ENCODE measurements at places on chromosomes 16 and 17.
A peak's percentile ranks its signal among the peaks of the same experiment; 100 is the strongest.

DNA sequence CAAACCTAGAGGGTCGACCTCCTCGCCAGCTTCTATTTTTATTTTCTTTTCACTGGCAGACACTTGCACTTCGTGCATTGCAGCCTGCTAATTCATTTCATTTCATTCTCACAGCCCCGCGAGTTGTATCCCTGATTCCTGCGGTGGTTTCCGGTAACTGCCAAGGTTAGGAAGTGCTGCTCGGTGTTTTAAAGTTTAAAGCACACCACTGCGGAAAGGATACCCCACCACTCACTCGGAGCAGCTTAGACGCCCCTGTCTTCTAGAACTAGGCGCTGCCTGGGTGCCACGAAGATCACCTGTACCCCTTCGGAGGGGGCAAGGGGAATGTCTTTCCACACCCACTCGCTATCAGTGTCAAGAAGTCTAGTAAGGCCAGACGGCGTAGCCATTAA lies 509 bp downstream of the CNEP1R1 start:
- peak; percentile 24 for DNase-seq

DNA sequence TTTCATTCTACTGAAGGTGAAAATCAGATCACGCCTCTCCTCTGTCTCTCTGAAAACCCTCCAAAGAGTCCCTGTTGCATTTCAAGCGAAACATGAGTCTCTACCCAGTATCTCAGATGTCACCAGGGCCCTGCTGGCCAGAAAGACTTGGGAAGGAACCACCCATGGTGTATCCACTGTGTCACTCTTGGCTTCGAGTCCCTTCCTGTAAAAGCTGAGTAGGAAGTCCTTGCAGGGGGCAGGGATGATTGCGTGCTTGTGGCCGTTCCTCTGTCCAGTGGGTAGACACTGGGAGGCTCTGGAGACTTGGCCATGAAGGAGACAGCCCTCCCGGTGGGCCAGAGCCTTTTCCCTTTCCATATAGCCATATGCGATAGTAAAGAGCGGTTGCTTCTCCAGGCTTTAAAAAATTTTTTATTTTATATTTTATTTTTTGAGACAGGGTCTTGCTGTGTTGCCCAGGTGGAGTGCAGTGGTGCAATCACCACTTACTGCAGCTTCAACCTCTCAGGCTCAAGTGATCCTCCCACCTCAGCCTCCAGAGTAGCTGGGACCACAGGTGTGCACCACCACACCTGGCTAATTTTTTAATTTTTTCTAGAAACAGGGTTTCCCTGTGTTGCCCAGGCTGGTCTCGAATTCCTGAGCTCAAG lies 19.0 kb upstream of the RMI2 start:
- no peak for DNase-seq

DNA sequence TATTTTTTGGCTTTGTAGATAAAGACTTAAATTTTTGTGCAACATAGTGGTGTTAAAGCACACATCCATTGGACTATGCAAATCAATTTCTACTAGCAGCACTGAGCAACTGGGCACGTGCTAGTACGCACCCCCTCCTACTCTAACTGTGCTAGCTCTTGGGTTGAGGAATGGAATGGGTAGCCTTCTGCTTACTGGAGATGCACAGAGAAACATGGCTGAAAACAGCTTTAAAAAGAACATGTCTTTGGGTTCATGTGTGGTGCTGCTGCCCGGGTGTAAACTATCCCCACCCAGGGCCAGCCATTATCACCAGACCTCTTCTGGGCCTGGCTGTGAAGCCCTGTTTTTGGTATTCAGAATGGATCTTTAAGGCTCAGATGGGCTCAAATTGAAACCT lies 7.3 kb downstream of the ESRP2 start:
- no peak for DNase-seq

- no peak for DNase-seq
Measured at GRCh38 chr17:77615703-77616253, 342.7 kb upstream of the TNRC6C start.

- no peak for DNase-seq
Measured at GRCh38 chr17:61029181-61029580, 351.5 kb downstream of the BCAS3 start.

DNA sequence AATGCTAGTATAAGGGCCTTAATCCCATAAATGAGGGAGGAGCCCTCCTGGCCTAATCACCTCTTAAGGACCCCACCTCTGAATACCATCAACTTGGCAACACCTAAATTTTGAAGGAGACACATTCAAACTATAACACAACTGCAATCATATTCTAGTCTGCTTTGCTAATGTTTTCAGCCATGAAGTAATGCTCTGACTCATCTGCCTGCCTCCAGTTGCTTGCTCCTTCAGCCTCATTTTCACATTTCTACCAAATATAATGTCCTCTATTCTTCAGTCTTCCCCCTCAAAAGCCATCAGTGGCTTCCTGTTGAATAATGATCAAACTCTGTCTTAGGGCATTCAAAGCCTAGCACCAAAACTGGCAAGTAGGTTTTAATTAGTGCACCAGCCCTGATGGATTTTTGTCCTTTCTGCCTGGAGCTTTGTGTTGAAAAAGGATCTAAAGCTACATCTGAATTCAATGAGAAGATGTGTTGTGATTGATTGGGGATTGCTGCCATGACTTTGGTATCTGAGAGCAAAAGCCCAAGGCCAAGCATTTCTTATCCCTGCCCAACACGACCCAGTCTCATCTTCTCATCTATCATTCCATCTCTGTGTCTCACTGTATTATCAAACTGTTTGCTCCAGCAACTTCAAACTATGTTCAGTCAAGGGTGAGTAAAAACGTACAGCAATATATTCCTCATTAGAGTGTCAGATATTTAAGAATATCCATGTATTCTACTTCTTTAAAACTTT lies 140.8 kb upstream of the ELAC2 start:
- DNase-seq: no peak

- no peak for DNase-seq
Measured at GRCh38 chr17:71503710-71504465, 616.9 kb upstream of the SOX9 start.

DNA sequence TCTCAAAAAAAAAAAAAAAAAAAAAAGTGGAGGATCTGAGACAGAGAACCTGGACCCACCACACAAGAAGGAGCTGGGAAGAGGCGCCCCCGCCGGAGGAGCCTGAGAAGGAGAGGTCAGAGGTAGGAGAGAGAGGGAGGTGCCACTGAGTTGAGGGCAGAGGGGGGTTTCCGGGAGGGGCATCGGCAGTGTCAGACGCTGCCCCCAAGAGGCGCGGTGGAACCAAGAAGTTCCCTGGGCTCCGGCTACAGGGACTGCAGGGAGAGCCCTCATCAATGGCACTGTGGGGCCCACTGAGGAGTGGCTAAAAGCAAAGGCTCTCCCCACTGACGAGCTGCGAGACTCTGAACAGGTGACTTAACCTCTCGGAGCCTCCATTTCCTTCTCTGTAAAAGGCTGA lies 4.2 kb downstream of the CCDC42 start:
- peak; percentile 32 for DNase-seq

- no peak for DNase-seq
Measured at GRCh38 chr16:81581107-81581506, 136.5 kb downstream of the CMIP start.

- no peak for DNase-seq
Measured at GRCh38 chr17:68455901-68456338, 1.4 kb downstream of the WIPI1 start.

DNA sequence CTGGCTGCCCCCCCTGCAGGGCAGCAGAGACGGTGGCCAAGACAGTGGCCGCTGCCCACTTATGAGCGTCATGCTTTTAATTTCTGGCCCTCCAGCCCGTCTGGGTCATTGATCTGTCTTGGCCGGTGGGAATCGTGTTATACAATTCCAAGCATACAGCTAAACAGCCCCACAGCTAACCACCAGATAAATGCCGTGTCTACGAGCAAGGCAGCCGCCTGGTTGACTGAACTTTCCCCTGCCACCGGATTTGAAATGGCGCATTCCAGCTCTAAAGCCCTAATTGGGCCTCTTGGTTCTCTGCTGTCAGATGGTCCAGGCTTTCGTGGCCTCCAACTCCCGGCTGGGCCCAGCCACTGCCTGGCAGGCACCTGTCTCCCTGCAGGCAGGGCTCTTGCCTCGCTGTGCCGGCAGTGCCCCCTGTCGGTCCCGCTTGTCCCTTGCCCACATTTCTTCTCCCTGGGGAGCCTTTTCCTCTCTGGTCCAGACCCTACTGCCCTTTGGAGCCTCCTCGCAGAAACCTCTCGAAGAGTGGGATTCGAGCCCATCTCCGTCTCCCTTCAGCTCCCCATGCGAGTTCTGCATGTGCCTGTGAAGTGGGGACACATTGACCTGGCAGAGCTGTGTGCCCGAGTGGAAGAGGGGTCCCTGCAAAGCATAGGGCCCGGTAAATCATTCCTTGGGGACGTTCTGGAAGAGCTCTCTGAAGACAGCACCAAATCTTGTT lies 1.8 kb upstream of the RBFOX3 start:
- peak; percentile 20 for DNase-seq

Measured in activated naive CD4-positive, alpha-beta T cell treated with Interleukin-2 at 50 U/mL for 16 hours (primary cell).